Cortex of kidney (tissue), 1 donor: ENCODE measurements at places on chromosomes 11 and 22.

DNA sequence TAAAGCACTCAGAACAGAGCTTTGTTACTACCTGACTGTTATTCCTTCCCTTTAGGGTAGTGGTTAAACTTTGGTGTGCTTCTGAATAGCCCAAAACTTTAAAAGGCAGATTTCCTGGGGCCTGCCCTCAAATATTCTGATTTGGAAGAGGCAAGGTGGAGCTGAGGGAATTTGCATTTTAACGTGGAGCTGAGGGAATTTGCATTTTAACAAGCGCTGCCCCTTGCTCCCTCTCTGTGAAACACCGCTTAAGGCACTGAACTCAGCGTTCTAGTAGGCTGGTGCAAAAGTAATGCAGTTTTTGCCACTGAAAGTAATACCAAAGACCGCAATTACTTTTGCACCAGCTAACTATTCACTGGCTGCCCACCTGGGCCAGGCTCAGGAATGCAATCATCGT lies 35.0 kb downstream of the TPST2 start:
- DNase-seq: no peak

DNA sequence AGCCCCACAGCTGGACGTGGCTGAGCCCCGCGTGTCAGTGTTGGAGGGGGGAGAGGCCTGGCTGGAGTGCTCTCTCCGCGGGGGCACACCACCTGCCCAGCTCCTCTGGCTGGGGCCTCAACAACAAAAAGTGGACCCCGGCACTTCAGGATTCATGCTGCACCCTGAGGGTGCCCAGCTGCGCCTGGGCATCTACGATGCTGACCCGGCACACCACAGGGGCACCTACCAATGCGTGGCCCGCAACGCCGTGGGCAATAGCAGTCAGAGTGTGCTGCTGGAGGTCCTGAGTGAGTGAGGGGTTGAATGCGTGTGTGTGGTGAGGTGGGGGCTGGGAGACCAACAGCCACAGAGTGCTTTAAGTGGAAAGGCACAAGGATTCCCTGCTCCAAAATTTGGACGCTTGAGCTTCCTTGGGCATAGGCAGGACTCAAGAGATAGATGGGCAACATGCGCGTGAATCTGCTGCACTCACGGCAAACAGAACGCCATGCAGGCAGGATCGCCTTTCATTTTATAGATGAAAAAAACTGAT lies 7.6 kb downstream of the VSIG10L2 start:
- no peak for DNase-seq

DNA sequence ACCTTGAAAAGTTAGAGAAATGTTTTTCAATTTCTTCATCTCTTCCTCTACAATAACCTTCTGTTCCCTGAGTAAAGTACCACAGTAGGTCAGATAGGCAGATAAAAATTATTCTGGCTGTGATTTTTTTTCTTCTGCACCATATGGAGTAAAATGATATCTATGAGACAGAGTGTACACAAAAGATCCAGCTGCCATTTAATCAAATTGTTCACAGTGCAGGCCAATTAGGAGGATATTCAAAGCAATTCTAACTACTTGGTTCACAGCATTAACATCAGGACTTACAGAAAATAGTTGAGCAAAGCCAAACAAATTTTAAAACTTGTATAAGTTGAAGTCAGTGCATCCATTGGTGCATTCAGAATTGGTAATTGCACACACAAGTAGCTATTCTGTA lies 147.9 kb upstream of the LUZP2 start:
- no peak for DNase-seq

- DNase-seq: no peak
Observed at GRCh38 chr22:23212061-23213021, 32.0 kb downstream of the BCR start.

DNA sequence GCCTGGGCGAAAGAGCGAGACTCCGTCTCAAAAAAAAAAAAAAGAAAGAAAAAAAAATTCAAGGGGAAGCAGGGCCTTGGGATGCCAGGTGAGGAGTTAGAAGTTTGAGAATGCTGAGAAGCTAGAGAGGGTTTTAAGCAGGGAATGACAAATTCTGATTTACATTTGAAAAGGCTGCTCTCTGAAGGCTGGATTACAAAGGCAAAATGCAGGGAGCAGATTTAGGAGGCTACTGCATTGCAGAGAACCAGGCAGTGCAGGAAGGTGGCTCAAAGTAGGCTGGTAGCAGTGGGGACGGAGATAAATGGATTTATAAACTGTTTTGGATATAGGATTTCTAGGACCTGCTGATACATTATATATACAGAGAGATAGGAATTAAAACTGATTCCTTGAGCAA lies 66.6 kb downstream of the KCNC1 start:
- no peak for DNase-seq

GRCh38 chr11:91199866-91200265 lies 977.0 kb upstream of the CHORDC1 start:
- DNase-seq: no peak
